ENCODE measurements at places on chromosomes 11 and 22.

DNA sequence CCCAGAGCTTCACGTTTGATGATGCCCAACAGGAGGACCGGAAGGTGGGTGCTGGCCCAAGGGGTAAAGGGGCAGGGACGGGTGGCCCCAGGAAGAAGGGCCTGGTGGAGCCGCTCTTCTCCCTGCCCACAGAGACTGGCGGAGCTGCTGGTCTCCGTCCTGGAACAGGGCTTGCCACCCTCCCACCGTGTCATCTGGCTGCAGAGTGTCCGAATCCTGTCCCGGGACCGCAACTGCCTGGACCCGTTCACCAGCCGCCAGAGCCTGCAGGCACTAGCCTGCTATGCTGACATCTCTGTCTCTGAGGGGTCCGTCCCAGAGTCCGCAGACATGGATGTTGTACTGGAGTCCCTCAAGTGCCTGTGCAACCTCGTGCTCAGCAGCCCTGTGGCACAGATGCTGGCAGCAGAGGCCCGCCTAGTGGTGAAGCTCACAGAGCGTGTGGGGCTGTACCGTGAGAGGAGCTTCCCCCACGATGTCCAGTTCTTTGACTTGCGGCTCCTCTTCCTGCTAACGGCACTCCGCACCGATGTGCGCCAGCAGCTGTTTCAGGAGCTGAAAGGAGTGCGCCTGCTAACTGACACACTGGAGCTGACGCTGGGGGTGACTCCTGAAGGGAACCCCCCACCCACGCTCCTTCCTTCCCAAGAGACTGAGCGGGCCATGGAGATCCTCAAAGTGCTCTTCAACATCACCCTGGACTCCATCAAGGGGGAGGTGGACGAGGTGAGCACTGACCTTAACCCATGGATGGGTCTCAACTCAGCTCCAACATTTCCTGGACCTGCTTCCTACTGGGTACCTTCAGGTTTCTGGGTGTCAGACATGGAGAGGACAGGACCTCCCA lies 2.0 kb downstream of the RIC8A start:
- no peak for DNase-seq

GRCh38 chr22:20015971-20016733 lies 471 bp downstream of the ARVCF start:
- DNase-seq = no peak

- DNase-seq = no peak
Measured at GRCh38 chr11:124872280-124872679, 7.0 kb downstream of the ROBO3 start.

DNA sequence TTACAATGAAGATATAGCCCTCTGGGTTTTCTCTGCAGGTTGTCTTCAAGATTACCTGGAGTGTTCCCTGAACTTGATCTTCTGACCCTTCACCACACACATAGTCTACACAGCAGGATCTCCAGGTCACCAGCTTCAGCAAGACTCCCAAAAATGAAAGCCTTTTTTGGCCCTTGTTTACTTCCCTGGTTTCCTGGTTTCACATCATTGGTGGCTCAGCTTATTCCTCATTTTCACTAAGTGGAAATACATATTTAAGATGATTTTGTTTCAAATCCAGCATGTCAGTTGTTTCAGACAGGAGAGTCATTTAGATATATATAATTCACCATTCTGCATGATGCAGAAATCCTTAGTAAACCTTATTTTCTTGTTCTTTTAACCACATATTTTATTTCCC lies 41.6 kb upstream of the MPEG1 start:
- DNase-seq = no peak

DNA sequence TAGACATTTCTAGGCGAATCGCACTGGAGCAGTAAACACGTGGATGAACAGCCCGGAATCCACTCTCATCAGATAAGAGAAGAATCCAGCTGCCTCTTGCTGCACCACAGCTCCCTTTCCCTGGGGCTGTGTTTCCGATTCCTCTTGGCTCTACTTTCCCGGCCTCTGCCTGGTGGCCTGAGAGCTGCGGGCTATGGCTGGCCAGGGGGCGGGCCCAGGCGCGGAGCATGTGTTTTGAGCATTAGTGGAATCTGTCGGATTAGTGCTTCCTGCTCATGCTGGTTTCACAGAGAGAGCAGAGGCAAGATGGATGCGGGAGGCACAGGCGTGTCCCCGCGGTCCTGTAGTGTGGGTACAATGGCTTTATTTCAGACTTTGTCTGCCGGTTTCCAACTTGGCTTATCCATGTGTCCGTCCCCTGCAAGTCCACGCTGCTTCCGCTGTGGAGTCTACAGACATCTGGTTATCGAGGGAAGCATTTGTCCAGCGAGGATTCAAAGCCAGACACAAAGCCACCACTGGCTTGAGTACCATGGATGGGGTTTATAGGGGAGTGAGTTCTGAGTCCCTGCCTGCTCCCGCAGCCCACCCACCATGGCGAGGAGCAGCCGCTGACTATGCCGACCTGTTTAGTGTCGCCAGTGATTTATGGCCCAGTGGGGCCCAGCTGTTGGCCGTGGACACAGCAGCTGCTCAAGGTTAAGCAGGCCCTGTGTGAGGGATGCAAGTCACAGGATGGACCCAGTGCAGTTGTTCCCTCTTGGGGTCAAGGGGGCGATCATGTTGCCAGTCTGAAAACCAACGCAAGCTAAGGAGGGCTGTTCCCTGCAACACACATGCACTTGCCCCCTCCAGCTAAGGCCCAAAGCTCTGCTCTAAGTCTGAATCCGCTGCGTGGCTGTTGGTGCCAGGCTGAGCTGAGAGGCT lies 43.3 kb upstream of the EP300 start:
- DNase-seq = peak; percentile 84

GRCh38 chr11:33869481-33870422 lies 22.1 kb downstream of the LMO2 start:
- peak; percentile 70 for DNase-seq

- peak; percentile 12 for DNase-seq
Measured at GRCh38 chr11:128624269-128625175, 37.2 kb upstream of the ETS1 start.

- DNase-seq = no peak
Measured at GRCh38 chr11:110566577-110566976, 136.8 kb downstream of the FDX1 start.

DNA sequence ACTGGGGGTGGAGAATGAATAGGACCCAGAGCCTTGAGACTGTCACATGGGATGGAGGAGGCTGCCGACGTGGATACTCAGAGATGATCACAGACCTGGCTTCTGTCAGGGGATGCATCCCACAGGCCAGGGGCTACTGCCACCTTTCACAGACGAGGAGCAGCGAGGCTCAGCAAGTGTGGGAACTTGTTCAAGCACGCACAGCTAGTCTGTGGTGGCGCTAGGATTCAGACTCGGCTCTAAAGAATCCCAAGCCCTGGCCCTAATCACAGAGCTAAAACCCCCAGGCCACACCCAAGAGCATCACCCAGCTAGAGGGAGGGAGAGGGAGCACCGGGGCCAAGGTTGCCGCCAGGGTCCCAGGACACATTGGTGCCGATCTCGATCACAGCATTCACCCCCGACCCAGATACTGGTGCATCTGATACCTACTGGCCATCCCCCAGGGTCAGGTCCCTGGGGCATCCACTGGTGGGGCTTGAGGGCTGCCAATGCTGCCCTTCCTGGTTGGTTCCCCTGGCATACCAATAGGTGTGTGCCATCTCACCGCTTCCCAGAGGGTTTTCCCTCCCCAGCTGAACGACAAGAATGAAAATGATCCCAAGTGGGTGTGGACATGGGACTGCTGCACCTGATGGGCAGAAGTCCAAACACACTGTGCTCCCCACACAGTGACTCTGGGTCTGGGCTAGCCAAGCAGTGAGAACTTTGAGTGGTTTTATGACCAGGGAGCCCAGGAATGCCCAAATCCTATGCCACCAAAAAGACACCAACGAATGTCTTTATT lies 6.2 kb downstream of the CHST1 start:
- no peak for DNase-seq

DNA sequence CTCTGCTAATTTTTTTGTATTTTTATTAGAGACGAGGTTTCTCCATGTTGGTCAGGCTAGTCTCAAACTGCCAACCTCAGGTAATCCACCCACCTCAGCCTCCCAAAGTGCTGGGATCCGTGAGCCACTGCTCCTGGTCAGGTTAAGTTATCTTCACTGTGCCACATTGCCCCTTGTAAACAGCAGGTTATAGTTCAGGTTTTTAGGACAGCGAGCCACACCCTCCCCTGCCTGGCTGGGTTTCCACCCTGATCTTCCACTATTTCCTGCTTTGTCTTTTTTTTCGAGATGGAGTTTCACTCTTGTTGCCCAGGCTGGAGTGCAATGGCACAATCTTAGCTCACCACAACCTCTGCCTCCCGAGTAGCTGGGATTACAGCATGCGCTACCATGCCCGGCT lies 16.1 kb downstream of the ACO2 start:
- DNase-seq = no peak

- DNase-seq = no peak
Measured at GRCh38 chr11:120814531-120815318, 209.2 kb upstream of the TBCEL start.

- peak; percentile 30 for DNase-seq
Measured at GRCh38 chr22:44204739-44205515, 24.2 kb downstream of the PARVG start.

DNA sequence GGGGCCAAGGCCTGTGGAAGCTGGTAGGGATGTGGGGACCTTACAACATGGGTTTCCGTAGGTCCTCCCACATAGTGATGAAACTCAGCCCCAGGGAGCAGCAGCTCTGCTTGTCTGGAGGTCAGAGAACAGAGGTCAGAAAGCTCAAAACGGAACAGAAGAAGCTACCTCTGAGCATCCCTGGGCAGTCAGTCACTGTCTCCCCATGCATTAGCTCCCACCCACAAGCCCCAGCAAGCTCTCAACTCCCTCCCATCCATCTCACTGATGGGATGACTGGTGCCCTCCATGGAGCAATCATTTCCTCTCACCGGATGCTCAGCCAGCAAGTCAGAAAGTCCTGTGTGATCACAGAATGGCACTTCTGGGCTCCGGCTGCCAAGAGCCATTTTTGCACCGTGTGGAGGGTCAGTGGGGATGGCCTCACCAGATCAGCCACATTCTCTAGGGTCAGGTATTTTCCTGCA lies 1.9 kb downstream of the TPP1 start:
- DNase-seq = no peak

DNA sequence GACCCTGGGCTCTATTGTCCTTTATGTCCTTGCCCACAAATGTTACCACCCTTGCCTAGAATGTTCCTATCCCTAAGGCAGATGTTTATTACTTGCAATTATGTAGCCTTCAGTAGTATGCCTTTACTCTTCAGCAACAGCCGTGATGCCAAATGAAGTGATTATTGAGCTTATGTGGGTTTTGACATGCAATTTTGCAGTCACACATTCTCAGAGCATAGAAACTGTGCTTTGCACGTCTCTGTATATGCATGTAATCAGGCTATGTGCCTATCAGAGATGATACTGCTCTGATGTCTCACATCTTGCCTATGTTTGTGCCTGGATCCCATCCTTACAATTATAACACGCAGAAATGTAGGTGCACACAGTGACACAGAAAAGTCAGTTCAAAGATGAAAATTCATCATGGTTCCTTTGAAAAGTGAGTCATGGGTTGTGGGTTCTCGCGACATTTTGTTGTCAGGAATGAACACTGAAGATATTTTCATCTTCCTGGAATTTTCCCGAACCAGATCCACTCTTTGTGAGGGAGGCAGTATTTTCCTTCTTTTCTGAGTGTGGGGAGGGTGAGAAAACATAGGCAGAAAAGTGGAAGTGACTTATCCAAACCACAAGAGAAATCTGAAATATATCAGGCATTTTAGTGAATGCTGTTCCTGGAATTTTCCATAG lies 81.1 kb downstream of the BMAL1 start:
- DNase-seq = no peak

DNA sequence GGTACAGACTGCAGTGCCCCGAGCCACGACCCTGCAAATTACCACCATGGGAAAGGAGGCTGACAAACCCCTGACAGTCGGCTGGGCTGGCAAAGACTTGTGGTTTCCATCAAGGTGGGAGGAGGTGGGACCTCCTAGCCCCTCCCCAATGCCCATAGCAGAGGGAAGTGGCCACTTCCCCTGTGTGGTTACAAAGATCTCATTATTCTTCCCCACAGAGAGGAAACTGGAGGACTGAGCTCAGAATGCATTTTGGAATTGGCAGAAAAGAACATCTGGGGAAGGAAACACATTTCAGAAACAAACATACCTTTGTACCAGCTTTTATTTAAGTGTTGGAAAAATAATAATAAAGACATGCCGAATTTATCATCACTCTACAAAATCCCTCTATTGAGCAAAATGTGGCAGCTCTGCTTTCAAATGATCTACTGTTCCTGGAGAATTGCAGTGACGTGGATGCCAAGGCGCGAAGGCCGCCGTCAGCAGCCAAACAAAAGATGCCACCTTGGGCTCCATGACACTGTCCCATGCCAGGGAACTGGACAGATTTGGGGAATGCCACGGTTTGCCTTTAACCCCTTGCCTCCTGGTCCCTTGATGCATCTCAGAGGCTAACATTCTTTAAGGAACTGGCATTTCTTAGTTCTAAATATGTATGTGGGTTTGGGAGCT lies 169.6 kb downstream of the CRYBB2 start:
- DNase-seq = no peak

- DNase-seq = peak; percentile 21
Measured at GRCh38 chr11:117849781-117850414, 25.4 kb upstream of the FXYD2 start.

DNA sequence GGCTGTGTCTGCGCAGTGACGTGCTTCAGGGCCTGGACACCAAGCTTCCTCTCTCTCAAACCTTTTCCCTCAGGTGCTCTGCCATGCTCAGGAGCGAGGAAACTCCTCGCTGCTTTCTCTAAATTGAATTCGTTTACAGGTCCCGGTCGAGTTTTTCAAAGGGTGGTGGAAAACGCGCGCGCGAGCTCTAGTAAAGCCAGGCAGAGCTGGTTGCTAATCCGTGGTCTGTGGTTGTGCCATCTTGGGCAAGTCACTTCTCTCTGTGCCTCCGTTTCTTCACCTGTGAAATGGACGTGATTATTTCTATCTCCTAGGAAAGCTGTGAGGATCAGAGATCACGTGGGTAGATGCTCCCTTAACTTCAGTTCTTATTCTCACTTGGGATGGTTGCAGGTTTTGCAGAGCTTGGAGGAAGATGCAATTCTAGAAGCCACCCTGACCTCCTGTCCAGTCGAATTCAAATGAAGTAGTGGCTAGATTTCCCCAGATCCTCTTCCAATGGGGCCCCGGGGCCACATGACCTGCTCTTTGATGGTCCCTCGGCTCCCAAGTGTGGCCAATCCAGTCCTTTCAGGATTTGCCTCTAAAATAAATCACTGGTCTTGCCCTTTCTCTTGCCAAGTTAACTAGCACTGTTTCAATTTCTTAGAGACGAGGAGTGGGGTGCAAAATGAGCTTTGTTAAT lies 10.5 kb upstream of the ALX4 start:
- DNase-seq = no peak

GRCh38 chr11:35588627-35589026 lies 29.6 kb upstream of the FJX1 start:
- no peak for DNase-seq

All from right forelimb (tissue), 1 donor.